ENCODE measurements at places on chromosomes 7 and 10. TPM values are rescaled to one million over a fixed set of nuclear protein-coding genes. Genes with fewer than 3 reads are reported as not detected.

GRID2IP gene
- total RNA-seq: not detected

FAM237B gene
- total RNA-seq: not detected

KBTBD2 gene
- total RNA-seq: 25.5 TPM

DNA sequence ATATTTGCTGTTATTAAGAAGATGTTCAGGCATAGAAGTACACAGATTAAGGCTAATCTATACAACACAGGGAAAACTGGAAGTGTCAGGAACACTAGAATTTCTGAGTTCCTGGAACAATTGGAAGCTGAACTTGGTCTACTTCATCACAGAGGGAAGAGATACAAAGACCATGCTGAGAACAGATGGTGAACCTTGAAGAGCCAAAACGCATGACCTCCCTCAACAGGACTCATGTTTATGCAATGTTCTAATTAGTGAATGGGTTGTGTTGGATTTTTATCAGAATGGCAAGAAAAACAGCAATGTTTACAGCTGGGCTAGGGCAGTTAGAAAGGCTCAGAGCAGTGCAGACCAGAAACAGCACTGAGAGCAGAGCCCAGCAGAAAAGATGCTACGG is 94.9 kb downstream of the SFMBT2 start:
- DNase-seq: no peak

CASP2 gene
- total RNA-seq: 12.6 TPM
